ENCODE measurements at places on chromosomes 16 and 17.

GRCh38 chr17:50047488-50048126, 8.3 kb upstream of the ITGA3 start:
- DNase-seq: peak; percentile 90

GRCh38 chr17:31721291-31722025, 137.6 kb downstream of the COPRS start:
- no peak for DNase-seq

DNA sequence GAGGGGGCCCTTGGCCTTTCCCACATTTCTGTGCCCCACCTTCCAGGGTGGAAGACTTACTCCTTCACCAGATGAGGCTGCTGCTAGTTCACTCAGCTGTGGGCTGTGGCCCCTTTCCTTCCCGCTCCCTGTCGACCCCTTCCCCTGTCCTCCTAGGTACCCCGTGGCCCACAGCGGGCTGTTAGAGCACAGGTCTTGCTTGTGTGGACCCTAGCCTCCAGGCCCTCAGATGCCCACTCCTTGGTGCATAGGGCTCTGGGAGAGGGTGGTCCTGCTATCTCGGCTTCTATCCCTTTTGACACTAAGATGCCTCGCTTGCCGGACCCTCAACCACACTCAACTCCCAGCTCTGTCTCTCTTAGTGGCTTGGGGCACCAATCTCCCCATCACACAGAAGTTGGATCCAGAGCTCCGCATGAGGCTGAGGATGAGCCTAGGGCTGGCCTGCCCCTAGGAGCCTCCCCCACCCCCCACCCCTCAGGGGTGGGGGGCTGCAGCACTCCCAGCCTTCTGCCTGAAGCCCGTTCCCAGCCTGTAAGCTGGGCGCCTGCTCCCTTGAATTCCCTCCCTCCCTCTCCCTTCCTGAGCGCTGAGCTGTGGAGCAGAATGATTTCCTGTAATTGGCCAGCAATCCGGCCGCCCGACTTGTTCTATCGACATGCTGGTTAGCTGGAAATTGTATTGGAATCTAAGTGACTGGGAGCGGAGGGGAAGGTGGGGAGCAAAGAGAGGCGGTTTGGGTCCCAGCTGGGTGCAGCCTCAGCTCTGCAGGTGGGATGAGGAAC, 30.9 kb downstream of the DCAKD start:
- peak; percentile 51 for DNase-seq

GRCh38 chr17:38724337-38724988, 5.7 kb upstream of the CISD3 start:
- no peak for DNase-seq

- peak; percentile 72 for DNase-seq
Measured at GRCh38 chr16:87976665-87977064, 25.4 kb downstream of the BANP start.

GRCh38 chr17:45312477-45313420, 4.1 kb downstream of the MAP3K14 start:
- DNase-seq: no peak

Data from fibroblast of skin of right quadriceps (primary cell).